Activated CD4-positive, alpha-beta T cell treated with anti-CD3 and anti-CD28 coated beads, Interleukin-2, amount 50 U/mL, for 16 hours (primary cell): ENCODE measurements at places on chromosomes 16 and 17.

- no peak for DNase-seq
Observed at GRCh38 chr16:27627136-27627535, 77.2 kb downstream of the KATNIP start.

DNA sequence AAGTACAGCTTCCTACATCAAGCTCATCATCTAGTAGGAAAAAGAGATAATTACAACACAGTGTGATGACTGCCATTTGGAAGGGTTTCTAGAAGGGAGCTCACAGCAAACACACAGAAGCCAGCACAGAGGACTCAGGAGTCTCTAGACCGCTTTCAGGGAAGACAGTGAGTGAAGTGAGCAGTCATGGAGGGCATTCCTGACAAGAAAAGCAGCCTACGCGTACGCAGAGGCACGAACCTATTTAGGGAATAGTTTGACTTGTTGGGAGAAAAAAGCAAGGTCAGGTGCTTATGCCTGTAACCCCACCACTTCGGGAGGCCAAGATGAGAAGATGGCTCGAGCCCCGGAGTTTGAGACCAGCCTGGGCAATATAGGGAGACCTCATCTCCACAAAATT is 8.4 kb upstream of the HASPIN start:
- no peak for DNase-seq

- no peak for DNase-seq
Observed at GRCh38 chr16:67304020-67304419, 22.5 kb downstream of the KCTD19 start.

- no peak for DNase-seq
Observed at GRCh38 chr17:3754066-3754457, 30.4 kb downstream of the HASPIN start.

DNA sequence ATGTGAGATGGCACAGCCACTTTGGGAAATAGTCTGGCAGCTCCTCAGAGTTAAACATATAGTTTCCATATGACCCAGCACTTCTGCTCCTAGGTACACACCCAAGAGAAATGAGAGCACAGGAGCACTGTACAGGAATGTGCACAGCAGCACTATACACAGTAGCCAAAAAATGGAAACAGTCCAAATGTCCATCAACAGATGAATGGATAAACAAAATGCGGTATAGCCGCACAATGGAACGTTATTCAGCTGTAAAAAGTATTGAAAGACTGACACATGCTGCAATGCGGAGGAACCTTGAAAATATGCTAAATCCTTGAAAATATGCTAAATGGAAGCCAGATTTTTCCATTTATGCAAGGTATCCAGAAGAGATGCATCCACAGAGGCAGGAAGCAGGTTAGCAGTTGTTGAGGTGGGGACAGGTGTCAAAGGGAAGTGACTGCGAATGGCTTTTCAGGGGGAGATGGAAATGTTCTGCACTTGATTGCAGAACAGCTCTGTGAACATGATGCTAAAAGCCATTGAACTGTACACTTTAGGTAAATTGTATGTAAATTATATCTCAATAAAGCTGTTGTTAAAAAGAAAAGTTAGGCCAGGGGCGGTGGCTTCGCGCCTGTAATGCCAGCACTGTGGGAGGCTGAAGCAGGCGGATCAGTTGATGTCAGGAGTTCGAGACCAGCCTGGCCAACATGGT is 80.7 kb downstream of the MPRIP start:
- no peak for DNase-seq

GRCh38 chr16:27202923-27203506 is 311 bp upstream of the KDM8 start:
- peak; percentile 91 for DNase-seq

DNA sequence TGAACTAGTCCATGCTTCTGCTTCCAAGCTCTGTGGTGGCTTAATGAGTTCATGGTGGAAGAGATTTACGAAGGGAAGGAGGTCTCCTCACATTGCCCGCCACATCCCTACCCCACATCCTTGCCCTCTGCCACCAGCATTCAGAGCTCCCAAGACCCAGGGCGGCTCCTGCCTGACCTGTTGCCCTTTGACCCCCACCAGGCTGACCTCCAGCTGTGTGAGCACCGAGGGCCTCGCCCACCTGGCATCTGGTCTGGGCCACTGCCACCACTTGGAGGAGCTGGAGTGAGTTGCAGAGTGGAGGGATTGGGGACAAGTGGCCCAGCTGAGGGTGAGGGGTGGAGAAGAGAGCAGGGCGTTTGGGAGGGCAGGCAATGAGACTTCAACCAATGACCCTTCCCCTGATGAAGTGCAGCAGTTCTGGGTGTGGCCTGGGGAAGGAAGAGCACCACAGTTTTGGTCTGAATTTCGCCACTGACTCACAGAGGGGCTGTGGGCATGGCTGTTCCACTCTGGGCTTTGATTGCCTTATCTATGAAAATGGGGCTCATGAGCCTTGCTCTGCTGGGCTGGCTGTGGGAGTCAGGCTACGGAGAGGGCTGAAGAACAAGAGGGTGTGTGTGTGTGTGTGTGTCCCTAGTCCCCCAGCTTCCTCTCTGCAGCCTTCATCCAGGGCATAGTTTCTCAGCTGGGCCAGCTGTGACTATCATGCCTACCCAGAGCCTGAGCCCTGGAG is 22.6 kb upstream of the CPNE2 start:
- DNase-seq: no peak

DNA sequence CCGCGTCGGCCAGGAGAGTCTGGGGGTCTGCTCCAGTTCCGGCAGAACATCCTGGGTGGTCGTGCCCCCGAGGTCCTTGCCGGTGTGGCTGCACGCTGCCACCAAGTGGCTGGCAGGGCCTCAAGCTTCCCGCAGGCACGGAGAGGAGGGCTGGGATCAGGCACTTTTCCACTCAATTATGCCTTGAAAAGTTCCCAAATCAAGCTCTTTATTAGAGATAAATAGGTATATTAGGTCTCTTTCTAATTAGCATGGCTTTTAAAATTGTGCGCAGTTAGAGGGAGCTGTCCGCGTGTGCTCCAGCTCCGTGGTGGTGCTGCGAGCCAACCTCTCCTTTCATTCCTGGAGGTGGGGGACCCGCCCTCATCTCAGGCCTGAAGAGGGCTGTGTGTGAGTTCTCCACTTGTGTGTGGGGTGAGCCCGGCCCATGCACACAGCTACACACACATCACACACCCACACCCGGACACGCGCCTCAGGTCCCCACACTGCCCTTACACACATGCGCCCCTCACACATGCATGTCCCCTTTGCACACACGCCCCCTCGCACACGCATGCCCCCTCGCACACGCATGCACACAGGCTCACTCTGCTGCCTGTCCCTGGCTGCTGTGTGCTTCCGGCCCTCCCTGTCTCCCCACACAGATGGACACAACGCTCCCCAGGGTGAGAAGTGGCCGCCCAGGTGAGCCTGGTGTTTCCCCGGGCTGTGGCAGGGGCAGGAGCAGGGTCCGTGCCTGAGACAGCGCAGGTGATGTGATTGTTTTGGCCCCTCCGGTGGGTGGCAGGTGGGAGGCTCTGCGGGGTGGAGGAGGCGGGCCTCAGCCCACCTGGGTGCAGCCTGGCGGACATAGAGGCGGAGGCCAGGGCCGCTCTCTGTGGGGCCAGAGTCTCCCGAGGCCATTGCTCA is 28.8 kb downstream of the CACNA1H start:
- DNase-seq: no peak

GRCh38 chr17:82274134-82275020 is 877 bp upstream of the CSNK1D start:
- no peak for DNase-seq

- DNase-seq: no peak
Observed at GRCh38 chr16:80615735-80616134, 74.9 kb downstream of the DYNLRB2 start.

GRCh38 chr16:4261557-4262172 is 11.2 kb downstream of the TFAP4 start:
- DNase-seq: peak; percentile 35

- DNase-seq: no peak
Observed at GRCh38 chr16:10356870-10357842, 28.7 kb upstream of the ATF7IP2 start.

- peak; percentile 39 for DNase-seq
Observed at GRCh38 chr16:4477966-4478365, 1.8 kb downstream of the HMOX2 start.

DNA sequence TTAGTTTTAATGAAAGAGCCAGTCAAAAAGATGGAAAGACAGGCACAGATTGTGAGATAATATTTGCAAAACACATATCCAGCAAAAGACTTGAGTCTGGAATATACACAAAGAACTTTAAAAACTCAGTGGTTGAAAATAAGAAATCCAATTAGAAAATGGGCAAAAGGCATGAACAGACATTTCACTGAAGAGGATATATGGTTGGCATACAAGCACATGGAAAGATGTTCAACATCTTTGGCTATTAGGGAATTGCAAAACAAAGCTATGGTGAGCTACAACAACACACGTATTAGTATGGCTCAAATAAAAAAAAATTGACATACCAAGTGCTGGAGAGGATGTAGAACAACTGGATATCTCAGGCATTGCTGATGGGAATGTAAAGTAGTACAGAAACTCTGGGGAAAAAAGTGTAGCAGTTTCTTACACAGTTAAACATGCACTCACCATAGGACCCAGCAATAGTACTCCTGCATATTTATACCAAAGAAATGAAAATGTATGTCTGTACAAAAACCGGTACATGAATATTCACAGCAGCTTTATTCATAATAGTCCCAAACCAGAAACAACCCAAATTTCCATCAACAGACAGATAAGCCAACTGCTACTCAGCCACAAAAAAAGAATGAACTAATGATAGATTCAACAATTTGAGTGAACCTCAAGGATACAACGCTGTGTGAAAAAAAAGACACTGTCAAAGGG is 44.4 kb upstream of the MRTFB start:
- no peak for DNase-seq

DNA sequence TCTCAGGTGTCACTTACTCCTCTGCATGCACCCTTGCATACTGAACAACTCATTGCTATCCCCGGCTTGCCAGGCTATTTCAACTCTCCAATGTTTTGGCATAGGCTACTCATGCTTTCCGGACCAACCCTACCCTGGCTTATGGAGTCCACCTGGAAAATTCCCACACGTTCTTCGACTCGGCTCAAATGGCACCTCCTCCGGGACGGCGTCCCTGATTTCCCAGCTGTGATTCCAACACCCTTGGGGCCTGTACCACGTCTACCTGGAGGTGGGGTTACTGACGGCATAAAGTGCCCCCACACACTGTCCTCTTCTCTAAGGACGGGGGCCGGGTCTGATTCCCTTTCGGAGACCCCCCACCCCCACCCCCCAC is 498 bp downstream of the SMYD4 start:
- no peak for DNase-seq
